Nucleus accumbens (tissue), 56 donors: ENCODE measurements at places on chromosomes 1 and 21.

DNA sequence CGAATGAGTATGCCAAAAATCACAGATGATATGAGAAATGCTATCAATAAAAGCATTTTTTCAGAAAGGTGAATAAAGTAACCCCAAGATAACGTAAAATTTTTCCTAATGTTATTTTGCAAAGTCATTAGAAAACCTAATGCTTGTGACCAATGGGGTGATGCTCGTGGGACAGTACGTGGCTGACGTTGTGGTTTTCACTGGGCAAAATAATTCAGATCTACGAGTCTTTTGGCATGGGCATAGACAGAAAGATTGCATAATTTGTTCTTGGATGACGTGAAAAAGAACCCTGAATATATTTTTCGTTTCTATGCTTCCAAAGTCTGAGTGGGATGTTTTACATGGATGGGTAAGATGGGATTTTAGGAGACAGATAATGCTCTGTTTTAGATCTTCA lies 71.0 kb downstream of the PBX1 start:
- DNase-seq = no peak

DNA sequence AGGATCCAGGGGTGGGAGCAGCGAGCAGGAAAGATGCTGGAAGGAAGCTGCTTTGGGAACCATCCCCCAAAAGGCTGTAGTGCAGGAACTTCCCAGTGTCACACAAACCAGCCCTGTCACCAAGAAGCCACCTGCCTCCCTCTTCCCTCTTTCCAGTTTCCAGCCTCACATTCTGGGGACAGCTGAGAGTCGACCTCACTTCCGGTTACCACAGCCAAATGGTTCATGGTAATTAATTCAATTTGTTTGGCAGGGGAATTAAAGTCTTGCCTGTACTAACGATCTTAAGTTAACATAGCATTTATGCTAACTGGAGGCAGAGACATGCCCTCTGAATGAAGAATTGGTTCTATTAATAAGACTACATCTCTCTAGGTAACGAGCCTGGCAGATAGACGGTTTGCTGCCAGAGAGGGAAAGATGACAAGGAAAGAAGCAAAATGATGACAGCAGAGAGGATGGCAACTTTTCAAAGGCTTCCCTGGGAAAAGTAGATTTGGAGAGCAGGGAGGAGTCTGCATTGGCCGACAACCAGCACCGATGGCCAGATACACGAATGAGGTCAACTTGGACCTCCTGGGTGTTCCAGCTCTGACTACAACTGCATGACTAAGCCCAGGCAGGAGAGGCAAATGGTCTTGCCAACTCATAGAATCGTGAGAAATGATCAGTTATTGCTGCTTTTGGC lies 64.1 kb downstream of the TMCO4 start:
- DNase-seq = no peak

DNA sequence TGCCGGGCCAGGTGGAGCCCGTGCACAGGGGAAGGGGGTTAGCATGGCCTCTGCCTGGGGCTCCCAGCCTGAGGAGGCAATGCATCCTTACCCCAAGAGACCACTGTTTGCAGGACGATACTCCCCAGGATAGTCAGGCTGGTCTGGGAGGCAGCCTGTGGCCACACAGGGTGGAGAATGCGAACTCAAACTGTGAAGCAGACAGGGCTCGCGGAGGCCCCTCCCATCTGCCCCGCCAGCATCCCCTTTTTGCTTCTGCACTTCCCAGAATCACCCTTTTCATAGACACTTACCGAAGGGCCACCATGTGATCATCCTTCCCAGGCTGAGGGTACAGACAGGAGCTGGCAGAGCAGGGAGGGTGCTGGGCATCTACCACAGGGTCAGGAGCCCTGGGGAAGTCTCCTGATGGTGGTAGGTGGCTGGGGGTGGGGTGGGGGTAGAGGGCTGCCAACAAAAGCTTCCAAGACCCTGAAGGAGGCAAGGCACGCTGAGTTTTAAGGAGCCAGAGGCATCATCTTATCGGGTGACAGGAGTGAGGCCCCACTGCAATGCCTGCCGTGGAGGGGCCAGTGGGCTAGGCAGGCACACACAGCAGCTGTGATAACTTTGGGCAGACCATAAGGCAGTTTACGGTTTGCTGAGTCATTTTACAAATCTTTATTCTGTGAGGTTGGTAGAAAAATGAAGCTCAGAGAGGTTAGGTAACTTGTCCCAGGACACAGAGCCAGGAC lies 31.3 kb upstream of the BTG2 start:
- peak; percentile 53 for DNase-seq

GRCh38 chr1:17887661-17888371 lies 132.7 kb downstream of the ACTL8 start:
- no peak for DNase-seq

DNA sequence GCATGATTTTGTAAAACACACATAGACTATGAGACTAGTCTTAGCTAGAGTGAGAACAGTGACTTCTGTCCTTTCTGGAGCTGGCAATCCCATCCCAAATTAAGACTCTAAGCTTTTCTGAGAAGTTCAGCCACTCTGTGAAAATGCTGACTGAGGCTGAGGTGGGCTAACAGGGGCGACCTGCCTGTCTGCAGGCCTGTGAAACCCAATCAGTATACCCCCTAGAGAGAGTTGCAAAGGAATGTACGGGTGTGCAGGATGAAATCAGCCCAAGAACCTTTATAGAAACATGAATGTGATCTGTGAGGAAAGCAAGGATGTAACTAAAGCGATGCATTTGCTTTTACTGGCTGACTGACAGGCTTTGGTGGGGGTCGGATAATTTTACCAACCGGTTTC lies 16.0 kb upstream of the TBX15 start:
- no peak for DNase-seq

GRCh38 chr1:231107600-231108326 lies 54.1 kb upstream of the TRIM67 start:
- DNase-seq = no peak

DNA sequence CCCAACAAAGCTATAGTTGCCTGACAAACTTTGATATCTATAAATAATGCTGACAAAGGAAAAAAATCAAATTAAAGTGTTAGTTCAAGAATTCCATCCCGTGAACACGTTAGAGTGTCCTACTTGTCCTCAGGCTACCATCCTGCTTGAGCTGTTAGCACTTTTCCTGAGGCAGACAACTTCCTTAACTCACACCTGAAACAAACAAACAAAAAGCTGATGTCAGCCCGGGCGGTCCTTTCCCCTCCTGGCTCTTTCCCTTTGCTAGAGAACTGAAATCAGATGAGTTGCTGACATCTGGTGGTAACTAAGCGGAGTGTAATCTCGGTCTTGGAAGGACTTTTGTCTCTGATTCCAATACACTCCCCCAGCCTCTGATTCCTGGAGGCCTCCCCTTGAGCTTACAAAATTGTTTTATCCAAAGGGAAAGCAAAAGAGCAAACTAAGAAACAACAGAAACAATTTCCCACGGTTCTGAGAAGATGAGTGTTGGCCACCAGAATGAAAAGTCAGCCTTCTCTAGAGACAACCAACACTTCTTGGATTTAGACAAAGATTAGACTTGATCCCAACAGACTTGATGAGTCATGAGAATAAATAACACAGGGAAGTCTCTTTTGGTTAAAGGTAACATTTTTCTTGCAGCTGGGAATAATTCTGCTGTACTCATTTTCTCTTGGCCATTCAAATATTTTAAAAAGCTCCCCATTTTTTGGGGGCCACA lies 135.4 kb downstream of the PROX1 start:
- DNase-seq = no peak

DNA sequence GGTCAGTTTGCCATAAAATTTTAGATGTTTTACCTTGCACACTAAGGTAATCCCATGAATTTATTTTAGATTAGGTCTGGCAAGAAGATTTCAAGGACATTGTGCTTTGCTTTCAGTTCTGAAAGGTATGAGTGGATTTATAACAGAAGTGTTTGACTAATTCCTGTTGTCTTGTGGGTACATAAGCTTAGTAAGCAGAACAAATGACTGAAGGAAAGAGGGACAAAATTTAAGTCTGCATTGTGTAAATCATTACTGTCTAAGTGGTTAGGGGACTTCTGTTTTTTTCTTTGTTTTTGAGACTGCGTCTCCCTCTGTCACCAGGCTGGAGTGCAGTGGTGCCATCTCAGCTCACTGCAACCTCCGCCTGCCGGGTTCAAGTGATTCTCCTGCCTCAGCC lies 60.1 kb downstream of the PKN2 start:
- no peak for DNase-seq

DNA sequence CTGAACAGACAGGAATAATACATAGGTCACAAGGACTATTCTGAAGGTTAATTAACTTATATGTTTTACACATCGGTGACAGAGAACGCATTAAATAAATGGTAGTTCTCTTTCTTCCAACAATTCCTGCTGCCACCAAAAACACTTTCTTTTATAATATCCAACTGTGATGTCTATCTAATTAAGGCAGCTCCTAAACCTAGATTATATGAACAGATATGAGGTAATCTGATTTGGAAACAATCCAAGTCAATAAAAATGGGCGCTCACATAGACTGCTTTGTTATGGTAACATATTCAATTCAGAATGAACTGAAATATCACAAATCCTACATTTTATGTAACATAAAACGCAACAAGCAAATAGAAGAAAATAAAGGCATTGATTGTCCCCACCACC lies 16.0 kb downstream of the CYYR1 start:
- DNase-seq = no peak

DNA sequence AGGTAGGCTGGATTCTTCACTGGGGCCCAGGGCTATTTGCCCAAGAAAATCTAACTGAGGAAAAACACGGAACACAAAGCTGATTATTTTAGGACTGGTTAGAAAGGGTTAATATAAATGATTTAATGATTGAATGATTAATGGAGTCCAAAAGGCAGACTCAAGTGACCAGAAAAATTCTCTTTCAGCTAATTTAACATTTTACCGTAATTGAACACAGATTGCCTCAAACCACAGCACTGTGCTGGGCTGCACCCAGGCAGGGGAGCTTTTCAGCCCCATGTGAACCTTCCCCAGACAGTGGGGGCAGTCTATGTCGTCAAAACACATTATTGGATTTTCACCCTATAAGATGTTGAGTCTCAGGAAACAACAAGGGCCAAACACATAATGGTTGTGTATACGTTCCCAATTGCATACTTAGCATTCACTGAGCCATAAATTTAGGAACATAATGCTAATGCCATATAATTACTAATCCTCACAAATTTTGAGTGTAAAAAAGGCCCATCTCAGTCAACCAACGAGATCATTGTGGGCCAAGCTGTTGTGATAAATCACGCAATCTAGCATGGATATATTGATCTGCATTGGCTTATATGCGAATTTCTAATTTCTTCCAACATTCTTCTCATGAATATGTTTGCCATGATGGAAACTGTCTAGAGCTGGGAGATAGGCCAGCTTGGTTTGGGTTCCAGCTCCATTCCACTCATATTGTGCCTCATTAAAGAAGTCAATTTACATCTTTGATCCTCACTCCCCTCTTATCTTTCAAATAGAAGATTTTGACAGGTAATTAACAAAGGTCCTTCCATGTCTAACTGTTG lies 27.7 kb downstream of the DSCAM start:
- DNase-seq = no peak

- DNase-seq = no peak
These were observed 85.9 kb downstream of the ADSS2 start for GRCh38 chr1:244365809-244366208.

GRCh38 chr21:15000081-15000480 lies 64.7 kb downstream of the NRIP1 start:
- no peak for DNase-seq

GRCh38 chr1:111989531-111990025 lies at the start of gene KCND3:
Gene KCND3, minus strand, starts transcription at chr1:111989668.
- DNase-seq = peak; percentile 45

GRCh38 chr21:45104560-45104959 lies 30.2 kb downstream of the ADARB1 start:
- DNase-seq = no peak

DNA sequence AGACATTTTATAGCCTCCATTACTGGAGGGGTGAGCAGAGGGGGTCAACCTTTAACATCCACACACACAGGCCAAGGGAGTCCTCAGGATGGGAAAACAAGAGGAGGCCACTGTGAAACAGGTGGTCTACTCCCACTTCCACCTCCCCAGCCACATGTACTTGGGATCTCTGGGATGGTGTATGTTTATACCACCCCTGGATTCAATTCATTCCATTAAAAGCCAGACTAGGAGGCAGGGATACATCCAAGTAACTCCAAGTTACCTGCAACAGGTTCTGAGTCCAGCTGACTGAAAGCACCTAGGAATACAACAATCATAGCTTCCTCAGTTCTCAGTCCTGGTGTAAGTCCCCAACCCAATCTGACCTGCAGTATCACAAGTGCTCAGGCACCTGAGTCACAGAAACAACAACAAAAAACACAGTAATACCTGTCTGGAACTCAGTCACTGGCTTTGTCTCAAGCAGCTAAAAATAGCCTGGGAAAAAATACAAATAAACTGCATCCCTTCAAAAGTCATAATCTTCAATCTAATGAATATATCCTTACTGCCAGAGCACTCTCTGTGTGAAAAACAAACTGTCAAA lies 9.8 kb downstream of the ERI3 start:
- DNase-seq = no peak

GRCh38 chr1:53626616-53627015 lies 112.3 kb downstream of the GLIS1 start:
- no peak for DNase-seq

DNA sequence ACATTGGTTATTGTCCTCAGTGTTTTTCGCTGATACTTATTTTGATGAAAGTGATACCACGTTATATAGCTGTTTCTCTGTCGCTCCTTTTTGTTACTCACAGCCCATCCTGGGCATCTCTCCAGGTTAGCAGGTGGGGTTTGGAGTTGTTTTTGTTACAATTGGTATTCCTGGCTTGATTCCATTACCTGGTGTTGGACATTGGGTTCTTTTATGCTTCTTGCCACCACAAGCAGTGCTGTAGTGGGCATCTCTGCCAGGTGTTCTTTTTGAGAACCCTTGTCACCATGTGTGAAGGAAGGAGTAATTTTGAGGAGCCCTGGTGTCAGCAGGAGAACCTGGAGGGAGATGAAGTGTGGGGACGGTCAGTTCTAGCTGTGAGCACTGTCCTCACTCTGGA lies 47.5 kb upstream of the PWP2 start:
- no peak for DNase-seq

- no peak for DNase-seq
These were observed 24.2 kb downstream of the RSPH1 start for GRCh38 chr21:42471716-42472330.

DNA sequence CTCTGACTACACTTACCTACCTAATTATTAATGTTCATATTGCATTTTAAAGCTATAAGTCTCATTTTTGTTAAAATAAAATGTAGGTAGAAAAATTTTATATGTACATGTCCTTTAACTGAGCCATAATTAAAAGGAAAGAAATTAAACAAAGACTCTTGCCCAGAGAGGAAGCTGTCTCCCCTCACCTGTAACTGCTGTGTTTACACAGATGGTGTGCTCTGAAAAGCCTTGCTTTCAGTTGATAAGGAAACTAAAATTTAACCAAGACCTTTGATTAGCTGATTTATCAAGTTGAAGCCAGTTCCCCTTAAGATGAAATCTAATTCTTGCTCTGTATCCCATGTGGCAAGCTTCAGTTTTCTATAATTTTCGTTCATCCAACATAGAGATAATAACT lies 213.5 kb downstream of the LYPLAL1 start:
- DNase-seq = no peak

DNA sequence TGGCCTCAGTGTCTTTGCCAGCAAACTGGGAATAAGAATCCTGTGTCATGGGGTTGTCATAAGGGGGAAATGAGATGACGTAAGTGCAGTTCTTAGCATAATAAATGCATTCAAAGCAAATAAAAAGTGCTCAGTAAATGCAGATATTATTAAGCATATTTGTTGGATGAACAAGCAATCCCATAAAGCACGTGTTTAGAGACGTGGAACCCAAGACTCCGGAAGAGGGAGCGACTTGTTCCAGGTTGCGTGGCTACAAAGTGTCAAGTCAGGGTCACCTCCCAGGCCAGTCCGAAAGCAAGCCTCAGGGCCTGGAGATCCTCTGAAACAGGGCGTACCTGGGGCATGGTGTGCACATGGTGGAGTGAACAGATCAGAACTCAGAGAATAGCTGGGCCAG lies 58.0 kb upstream of the LAPTM5 start:
- no peak for DNase-seq
